ENCODE measurements at places on chromosomes 3 and 15. TPM values are rescaled to one million over a fixed set of nuclear protein-coding genes. Genes with fewer than 3 reads are reported as not detected.

Gene TUBGCP5
- total RNA-seq: 20.0 TPM

Gene NANOGP8
- total RNA-seq: not detected

DNA sequence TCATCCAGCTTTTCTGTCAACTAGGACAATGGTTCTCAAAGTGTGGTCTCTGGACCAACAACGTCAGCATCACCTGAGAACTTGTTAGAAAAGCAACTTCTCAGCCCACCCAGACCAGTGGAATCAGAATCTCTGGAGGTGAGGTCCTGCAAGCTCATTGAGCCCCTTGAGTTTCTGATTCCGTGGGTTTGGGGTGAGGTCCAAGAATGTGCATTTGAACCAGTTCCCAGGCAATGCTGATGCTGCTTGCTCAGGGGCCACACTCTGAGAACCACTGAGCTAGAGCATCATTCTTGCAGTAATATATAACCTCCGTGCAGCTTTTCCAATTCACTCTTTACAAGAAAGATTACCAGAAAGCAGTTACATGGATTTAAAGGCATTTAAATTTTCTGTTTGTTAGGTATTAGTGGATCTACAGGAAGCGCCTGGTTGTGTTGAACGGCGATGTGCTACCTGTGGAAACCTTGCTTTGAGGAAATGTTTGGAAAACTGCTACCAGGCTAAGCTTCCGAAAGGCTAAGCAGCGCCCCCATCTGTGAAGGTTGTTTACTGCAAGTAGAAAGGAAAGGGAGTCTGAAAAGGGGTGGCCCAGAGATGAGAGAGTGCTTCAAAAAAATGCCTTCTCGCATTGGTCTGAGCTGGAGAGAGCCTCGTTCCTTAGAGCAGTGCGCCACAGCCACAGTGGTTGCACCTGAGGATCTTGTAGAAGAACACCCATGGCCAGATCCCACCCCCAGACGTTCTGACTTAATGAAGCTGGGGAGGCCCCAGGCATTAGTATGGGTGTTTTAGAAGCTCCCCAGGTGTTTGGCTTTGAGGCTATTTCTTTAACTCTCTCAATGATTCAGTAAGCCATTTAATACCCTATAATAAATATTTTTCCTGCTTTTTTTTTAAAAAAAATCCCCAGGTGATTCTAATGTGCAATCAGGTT is 50.0 kb downstream of the RLBP1 start:
- DNase-seq: peak; percentile 36

- DNase-seq: no peak
Measured at GRCh38 chr15:41231422-41232226, 556 bp downstream of the CHP1 start.

Gene CX3CR1
- not detected for total RNA-seq

DNA sequence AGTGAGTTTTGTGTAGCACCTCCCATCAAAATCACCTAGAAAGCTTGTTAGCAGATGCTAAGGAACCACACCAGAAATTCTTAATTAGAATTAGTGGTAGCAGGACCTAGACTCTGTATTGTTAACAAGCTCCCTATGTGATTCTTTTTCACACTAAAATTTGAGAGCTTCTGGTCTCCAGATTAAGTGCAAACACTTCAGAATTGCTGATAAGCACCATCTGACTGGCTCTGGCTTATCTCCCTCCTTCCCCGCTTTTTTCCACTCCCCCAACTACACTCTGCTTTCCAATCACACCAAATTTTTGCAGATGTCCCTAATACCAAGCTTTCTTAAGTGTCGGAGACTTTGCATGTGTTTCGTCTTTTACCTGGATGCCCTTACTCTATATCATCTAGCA is 410.1 kb upstream of the DPH6 start:
- DNase-seq: no peak

GRCh38 chr3:64684715-64685261 is 3.0 kb downstream of the ADAMTS9 start:
- DNase-seq: peak; percentile 46

GRCh38 chr15:79093352-79093935 is 2.9 kb upstream of the RASGRF1 start:
- DNase-seq: no peak

GRCh38 chr3:37096975-37097374 is 77.4 kb downstream of the LRRFIP2 start:
- DNase-seq: no peak

DNA sequence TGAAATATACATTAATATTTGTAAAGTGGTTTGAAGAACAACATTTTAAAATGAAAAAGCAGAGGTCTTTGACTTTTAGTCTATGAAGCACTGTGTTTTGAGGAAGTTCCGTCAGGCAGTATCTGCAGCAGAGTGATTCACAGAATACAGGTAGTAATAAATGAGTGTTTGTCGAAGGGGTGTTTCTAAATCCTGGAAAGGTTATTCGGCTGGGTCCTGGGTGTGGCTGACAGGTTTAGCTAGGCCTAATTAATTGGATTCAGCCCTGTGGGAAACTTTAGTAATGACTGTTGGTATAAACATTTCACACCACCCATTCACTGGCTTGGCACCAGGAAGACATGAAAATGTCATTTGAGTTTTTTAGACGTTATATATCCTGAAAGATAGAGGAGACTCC is 51.3 kb downstream of the TIPARP start:
- DNase-seq: no peak

DNA sequence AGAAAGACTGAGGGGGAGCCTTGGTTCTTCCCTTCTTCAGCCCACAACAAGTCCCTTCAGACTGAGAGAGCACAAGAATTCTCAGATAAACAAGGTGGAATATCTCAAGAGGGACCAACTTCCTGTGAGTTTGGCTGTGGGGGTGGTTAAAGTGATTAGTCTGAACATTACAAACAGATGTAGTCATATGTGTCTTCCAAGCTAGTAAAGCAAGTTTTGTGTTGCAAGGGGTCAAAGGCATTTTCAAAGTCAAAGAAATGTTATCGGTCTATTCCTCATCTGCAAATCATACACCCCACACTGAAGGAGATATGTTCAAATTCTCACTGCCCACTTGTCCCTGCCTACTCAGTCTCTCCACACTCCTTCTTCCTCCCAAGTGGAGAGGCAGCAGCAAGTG is 242.5 kb downstream of the FAM43A start:
- peak; percentile 61 for DNase-seq

DNA sequence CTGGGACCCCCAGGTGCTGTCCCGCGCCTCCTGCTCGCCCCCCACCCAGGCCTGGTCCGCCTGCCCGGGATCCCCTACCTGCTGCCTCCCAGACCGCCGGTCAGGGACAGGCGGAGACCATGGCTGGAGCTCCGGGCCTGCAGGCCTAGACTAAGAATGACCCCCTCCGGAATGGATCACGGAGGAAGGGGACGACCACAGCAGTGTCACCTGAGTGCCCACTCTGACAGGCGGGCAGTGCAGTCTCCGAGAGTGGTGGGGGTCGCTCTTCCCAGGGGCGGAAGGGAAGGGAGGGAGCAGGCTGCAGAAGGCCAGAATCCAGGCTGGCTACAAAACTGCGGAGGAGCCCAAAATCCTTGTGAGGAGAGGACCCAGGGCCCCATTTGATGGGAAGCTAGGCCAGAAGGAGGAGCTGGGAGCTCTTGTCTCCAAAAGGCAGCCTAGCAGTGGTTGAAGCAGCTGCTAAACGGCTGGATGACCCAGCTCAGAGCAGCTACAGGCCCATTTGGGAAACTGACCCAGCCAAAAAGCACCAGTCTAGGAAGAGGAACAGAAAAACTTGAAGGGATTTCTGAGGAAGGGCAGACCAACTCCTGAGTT is 908 bp upstream of the RAB43 start:
- no peak for DNase-seq

DNA sequence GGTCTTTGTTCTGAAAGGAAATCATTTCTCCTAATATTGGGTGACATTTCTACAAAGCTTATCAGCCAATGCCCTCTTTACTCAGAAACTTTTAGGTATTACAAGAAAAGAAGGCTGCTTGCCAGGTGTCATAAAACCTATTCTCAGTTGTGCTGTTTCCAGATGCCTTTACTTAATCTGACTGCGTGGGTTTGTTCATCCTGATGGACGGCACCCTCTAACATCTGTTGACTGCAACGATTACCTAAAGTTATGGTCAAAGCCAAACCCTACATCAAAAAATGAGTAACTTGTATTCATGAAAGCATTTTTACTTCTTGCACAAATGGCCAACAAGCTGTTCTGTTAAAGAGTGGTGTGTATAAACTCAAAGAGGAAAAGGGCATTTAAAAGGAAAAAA is 207.7 kb upstream of the PDZRN3 start:
- DNase-seq: no peak

DNA sequence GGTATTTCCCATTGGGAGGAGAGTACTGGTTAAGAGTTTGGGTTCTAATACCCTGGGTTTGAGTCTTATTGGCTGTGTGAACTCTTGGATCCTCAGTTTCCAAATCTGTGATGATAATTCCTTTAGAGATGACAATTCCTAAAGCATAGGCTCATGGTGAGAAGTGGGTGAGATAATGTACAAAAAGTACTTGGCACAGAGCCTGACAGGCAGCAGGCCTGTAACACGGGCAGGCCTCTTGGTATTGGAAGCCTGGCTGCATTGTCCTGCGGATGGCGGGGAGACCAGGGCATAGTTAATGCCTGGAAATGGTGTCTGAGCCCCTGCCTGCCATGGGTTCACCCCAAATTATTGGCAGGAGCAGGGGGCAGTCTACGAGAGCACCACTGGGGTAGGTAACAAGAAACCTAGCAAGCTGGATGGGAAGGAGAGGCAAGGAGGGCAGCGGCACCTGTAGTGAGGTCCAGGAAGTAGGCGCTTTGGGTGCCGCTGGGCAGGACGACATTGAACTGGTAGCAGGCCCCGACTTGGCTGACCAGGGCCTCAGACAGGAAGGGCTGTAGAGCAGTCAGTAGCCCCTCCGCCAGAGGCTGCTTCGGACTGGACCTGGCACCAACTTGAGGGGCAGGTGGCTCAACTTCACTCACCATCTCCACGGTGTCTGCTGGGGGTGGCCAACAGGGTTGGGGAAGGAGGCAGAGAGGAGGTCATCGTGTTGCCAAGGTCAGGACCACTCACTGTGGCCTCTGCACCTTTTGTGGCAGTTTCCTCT is 7.7 kb downstream of the STOML1 start:
- no peak for DNase-seq

Gene ROBO2
- 14.5 TPM for total RNA-seq

Gene CCR9
- total RNA-seq: not detected

Gene BNC1
- 0.54 TPM for total RNA-seq

DNA sequence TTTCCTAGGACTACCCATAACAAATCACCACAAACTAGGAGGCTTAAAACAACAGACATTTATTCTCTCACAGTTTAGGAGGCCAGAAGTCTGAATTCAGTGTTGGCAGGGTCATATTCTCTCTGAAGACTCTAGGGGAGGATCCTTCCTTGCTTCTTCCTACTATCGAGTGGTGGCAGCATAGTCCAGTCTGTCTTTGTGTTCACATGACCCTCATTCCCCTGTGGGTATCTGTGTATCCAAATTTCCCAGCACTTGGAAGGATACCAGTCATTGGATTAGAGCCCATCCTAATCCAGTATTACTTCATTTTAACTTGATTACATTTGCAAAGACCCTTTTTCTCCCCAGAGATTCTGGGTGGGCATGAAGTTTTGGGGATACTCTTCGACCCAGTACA is 63.8 kb downstream of the GMPS start:
- peak; percentile 8 for DNase-seq

- peak; percentile 48 for DNase-seq
Measured at GRCh38 chr3:194395212-194395611, 3.9 kb downstream of the GP5 start.

DNA sequence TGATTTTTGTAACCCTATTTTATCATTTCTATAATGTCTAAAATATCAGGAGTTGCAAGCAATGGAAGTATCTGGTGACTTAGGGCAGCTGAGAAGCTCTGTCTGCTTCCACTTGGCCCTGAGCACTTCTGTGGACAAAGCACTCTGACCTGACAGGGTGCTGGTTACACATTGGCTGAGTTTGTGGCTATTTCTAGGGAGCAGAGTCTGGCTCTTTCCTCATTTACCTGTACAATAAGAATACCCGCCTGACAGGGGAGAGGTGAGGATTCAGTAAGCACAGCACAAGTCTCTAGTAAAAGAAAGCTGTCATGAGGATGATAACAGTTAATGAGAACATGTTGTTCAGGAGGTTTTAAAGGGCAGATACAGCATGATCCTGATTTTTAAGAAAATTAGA is 33.3 kb upstream of the SPESP1 start:
- no peak for DNase-seq

- no peak for DNase-seq
Measured at GRCh38 chr15:92028389-92028724, 174.8 kb downstream of the SLCO3A1 start.

Gene GLDN
- total RNA-seq: under 0.01 TPM

GRCh38 chr3:141019244-141019643 is 31.9 kb upstream of the SPSB4 start:
- DNase-seq: no peak

DNA sequence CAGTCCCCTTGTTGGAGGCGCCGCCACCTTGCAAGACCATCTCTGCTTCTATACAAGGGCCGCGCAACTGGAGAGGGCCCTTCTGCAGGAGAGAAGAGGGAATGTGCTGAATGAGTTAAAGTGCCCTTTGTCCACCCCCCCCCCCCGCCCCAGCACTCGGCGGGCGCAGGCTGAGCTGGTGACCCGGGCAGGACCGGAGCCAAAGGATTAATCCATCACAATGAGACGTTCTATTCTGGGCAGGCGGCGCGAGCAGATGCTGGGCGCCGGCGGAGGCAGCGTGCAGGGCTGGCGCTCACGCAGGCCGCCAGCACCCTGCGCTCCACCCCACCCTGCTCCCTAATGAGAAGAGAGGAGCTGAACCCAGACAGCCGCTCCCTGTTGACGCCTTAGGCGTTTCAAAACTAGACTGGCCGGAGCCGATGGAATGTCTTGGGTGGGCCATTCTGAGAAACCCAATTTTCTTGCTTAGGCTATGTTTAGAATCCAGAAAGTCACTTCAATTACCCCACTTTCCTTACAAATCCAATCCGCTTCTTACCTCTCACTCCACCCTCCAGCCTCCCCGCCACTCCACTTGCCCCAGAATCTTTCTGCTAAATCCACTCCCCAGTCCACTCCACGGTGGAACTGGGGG is 32.9 kb downstream of the GJD2 start:
- peak; percentile 40 for DNase-seq

GRCh38 chr3:159988617-159989271 is at the start of gene IL12A:
TSS of gene IL12A (plus strand) at chr3:159988835.
- DNase-seq: peak; percentile 71

- no peak for DNase-seq
Measured at GRCh38 chr15:98071786-98072185, 111.3 kb downstream of the ARRDC4 start.

Gene CPNE9
- total RNA-seq: not detected

DNA sequence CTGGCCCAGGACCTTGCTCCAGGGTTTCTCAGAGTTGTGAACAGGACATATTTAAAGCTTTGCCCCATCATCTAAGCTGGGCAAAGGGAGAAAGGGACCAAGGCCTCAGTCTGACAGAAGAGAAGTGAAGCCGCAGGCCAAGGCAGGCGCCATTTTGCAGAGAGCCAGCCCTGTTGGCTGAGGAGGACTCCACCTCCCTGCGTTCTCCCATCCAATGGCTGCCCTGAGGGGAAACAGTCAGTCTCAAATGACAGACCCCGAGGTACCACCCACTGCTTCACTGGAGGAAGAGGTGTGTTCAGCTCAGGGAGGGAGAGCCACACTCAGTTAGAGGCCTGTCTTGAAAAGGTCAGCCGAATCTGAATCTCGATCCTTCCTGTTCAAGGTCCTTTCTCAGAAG is 86.1 kb downstream of the ADAMTS17 start:
- DNase-seq: no peak
